ENCODE measurements at places on chromosomes 4 and X. TPM values are rescaled to one million over a fixed set of nuclear protein-coding genes. Genes with fewer than 3 reads are reported as not detected.

GRCh38 chr4:154838155-154838554 lies 57.1 kb downstream of the RBM46 start:
- no peak for DNase-seq
- no peak overlapping the region for H3K27ac ChIP-seq
- H3K4me1 ChIP-seq: no peaks in the 10 kb centered on the region
- no peaks in the 10 kb centered on the region for H3K27me3 ChIP-seq
- no peaks in the 10 kb centered on the region for H3K36me3 ChIP-seq
- H3K4me3 ChIP-seq: no peak overlapping the region

- H3K27me3 ChIP-seq: no peaks in the 10 kb centered on the region
- no peak overlapping the region for H3K27ac ChIP-seq
- no peaks in the 10 kb centered on the region for H3K36me3 ChIP-seq
- no peaks in the 10 kb centered on the region for H3K4me1 ChIP-seq
- H3K4me3 ChIP-seq: no peak overlapping the region
- DNase-seq: no peak
These were observed 84.1 kb downstream of the NHS start for GRCh38 chrX:17459008-17459611.

- peak overlapping the region; percentile 95 for H3K4me3 ChIP-seq
- peaks cover 15% of the 10 kb centered on the region for H3K27me3 ChIP-seq
- no peaks in the 10 kb centered on the region for H3K36me3 ChIP-seq
These were observed 758 bp downstream of the SCFD2 start for GRCh38 chr4:53365121-53365485.

GRCh38 chr4:94446386-94446785 lies 5.4 kb upstream of the PDLIM5 start:
- no peak overlapping the region for H3K27ac ChIP-seq
- no peak overlapping the region for H3K4me3 ChIP-seq
- no peaks in the 10 kb centered on the region for H3K36me3 ChIP-seq
- peaks cover 8% of the 10 kb centered on the region for H3K4me1 ChIP-seq

GRCh38 chrX:12865359-12865758 lies 1.5 kb upstream of the TLR7 start:
- H3K27ac ChIP-seq: no peak overlapping the region
- no peak for DNase-seq
- H3K36me3 ChIP-seq: no peaks in the 10 kb centered on the region

- no peaks in the 10 kb centered on the region for H3K4me1 ChIP-seq
- no peaks in the 10 kb centered on the region for H3K36me3 ChIP-seq
- peaks cover 3% of the 10 kb centered on the region for H3K27me3 ChIP-seq
- no peak for DNase-seq
- H3K27ac ChIP-seq: no peak overlapping the region
These were observed 51.6 kb upstream of the ELOVL6 start for GRCh38 chr4:110250023-110250387.

DNA sequence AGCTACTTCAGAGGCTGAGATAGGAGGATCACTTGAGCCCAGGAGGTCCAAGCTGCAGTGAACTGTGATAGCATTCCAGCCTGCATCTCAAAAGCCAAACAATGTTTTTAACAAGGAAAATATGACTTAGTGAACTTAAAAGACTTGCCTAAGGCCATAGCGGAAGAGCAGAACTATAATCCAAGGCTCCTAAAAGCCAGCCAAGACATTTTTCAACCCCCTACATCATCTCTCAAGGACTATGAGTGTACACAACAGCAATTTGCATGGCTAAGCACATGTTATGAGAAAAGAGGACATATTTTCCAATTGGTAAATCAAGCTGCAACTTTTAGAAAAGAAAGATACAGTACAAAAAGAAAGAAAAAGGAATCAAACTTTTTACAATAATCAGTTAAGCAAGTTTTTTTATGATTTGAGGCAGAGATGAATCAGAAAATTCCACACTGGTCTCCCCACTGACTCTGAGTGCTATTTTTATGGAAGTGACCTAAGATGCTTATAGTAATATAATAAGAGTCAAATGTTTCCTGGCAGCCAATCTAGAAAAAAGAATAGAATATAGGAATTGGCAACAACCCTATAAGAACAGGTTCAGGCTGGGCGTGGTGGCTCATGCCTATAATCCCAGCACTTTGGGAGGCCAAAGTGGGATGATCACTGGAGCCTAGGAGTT lies 9.8 kb upstream of the ACOT9 start:
- H3K36me3 ChIP-seq: no peaks in the 10 kb centered on the region
- no peak for DNase-seq
- no peaks in the 10 kb centered on the region for H3K27me3 ChIP-seq
- no peak overlapping the region for H3K4me3 ChIP-seq

GRCh38 chr4:37726666-37727065 lies 40.5 kb upstream of the RELL1 start:
- no peak overlapping the region for H3K4me3 ChIP-seq
- no peaks in the 10 kb centered on the region for H3K36me3 ChIP-seq
- no peak for DNase-seq
- H3K27me3 ChIP-seq: no peaks in the 10 kb centered on the region
- no peaks in the 10 kb centered on the region for H3K4me1 ChIP-seq

DNA sequence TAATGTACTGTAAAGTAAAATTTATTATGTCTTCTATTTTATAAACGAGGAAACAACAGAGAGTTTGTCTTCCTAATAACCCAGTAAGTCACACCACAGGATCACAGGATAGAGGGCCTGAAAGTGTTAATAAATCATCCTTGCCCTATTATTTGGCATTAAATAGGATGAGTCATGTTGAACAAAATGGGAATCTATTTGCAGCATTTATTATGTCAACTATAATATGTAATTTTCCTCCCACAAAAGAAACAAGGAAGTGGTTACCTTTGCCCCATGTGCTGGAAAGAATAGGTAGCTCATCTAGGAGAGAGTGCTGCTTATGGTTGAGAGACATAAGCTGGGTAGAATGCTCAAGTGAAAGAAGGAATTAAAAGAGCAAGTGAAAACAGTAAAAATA lies 237.6 kb upstream of the NDST3 start:
- H3K4me3 ChIP-seq: no peak overlapping the region
- no peak for DNase-seq
- no peaks in the 10 kb centered on the region for H3K4me1 ChIP-seq
- no peak overlapping the region for H3K27ac ChIP-seq
- H3K36me3 ChIP-seq: no peaks in the 10 kb centered on the region
- H3K27me3 ChIP-seq: no peaks in the 10 kb centered on the region

GRCh38 chrX:8988446-8988845 lies 45.5 kb downstream of the FAM9B start:
- H3K27ac ChIP-seq: no peak overlapping the region
- no peaks in the 10 kb centered on the region for H3K27me3 ChIP-seq
- DNase-seq: no peak
- no peaks in the 10 kb centered on the region for H3K36me3 ChIP-seq
- no peak overlapping the region for H3K4me3 ChIP-seq

GRCh38 chrX:116267511-116268040 lies 97.0 kb downstream of the AGTR2 start:
- no peaks in the 10 kb centered on the region for H3K4me1 ChIP-seq
- no peaks in the 10 kb centered on the region for H3K36me3 ChIP-seq
- no peaks in the 10 kb centered on the region for H3K27me3 ChIP-seq
- H3K27ac ChIP-seq: no peak overlapping the region
- DNase-seq: no peak

DNA sequence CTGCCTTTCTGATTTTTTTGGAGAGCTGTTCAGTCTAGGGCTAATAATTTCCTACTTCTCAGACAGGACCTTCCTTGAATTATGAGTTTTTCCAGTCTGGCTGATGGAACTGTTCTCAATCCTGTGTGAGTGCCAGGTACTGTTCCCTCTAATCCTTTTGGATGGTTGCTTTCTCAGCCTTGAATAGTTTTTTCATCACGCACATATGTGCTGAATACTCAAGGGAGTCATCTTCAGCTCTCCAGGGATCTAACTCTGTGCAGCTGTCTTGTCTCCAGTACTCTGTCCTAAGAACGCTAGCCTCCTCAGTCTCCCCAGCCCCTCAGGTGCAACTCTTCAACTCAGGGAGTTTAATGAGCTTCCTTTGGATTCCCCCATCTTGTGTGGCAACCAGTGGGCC lies 93.2 kb downstream of the GASK1B start:
- no peaks in the 10 kb centered on the region for H3K36me3 ChIP-seq
- DNase-seq: no peak
- no peaks in the 10 kb centered on the region for H3K4me1 ChIP-seq
- H3K27me3 ChIP-seq: no peaks in the 10 kb centered on the region
- H3K27ac ChIP-seq: no peak overlapping the region

DNA sequence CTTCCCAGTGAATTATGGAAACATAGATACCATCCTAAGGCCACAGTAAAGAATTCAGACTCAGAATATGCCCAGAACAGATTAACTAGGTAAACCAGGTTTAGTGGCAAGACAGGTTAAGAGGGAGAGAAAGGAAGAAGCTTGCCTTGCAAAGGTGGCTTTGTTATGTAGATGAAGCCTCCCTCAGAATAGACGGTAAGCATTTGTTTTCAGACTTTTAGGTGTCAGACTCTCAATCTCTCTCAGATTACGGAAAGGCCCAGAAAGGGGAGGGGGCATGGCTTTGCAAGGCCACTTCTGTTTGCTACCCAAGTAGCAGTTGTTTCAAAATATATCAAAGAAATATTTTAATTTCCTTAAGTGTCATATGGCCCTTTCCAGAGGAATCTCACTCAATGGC lies 457.1 kb upstream of the BOD1L1 start:
- no peak overlapping the region for H3K4me3 ChIP-seq
- H3K36me3 ChIP-seq: no peaks in the 10 kb centered on the region
- no peak overlapping the region for H3K27ac ChIP-seq
- no peaks in the 10 kb centered on the region for H3K4me1 ChIP-seq
- H3K27me3 ChIP-seq: no peaks in the 10 kb centered on the region

The MAGEA4 gene
- total RNA-seq: not detected

The MGAT4D gene
- not detected for total RNA-seq

The ART3 gene
- not detected for total RNA-seq

The ITIH6 gene
- not detected for total RNA-seq

The FGF13 gene
- not detected for total RNA-seq

The NXF2 gene
- total RNA-seq: not detected
